ENCODE measurements at places on chromosomes 4 and X.

GRCh38 chr4:182624281-182624680 is 292.9 kb downstream of the DCTD start:
- no peak for DNase-seq

DNA sequence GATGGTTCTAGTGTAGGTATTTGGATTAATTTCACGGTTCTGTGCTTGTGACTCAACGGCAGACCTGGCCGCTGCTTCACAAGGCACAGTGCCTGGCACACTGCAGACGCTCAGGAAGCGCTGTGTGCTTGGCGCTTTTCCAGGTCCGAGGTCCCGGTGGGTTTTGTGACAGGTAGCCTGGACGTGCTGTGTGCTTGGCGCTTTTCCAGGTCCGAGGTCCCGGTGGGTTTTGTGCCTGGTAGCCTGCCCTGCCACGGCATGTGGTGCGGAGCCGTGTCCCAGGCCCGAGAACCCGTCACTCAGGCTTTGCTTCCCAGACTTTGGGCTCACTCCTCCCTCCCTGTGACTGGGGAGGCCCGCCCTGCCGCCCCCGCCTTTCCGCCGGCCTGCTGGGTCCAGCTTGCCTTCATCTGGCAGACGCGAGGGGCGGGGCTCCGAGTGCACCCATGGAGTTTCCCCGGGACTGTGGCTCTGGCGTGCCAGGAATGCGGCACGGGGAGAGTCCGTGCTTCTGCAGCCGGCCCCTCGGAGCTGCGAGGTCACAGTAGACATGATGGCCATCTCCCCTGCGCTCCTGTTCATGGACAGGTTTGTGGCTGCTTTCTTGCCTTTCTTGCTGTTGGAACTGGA is 44.2 kb downstream of the TBC1D14 start:
- DNase-seq = no peak

DNA sequence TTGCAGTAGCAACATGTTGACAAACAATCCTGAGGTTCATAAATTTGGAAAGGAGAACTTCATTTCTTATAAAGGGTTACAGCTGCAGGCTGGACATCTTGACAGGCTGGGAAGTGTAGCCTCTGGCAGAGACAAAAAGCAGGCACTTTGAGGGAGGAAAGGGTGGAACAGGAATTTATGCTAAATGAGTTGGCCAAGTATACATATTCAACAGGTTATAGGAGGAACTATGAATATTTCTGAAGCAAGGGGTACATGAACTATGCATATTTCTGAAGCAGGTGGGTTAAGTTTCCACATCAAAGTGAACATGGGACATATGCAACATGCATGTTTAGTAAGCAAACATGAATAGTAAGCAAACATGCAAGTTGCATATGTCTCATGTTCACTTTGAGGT is 1.6 kb upstream of the ANTXR2 start:
- DNase-seq = no peak

DNA sequence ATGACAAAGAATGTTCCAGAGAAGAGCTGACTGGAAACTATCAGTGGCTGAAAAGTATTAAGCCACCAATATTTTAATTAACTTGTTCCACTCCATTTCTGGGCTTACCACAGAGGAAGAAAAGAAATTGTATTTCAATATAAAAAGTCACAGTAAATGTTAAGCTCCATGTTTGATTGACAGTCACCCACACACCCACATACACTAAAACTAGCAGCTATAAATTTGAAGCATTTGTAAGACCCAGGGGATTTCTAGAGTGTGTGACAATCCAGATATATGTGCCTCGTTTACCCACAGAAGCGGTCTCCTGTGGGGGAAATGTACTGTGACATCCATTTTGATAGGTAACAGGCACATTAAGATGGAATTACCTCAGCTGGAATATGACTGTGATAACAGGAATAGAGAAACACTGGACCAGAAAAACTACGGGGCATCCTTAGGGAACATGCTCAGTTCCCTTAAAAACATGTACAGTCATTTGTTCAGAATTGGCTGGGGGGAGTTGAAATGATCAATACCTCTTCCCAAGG is 39.0 kb upstream of the RASGEF1B start:
- DNase-seq = no peak

DNA sequence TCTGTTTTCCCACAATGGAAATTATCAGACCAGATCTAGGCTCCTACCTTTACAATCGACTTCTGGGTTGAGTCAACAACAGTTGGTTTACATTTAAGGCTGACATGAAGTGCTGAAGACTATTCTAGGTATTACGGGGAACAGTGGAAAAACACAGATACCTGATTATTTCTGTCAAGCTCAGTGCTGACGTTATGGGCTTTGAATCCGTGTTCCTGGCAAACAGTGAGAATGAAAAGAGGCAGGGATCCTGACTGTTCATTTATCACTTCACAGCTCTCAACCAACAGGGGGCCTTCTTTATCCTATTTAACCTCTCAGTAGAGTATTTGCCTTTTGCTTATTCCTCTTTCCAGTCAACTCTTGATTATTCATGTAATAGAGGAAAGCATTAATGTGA is 43.1 kb downstream of the TMEM164 start:
- DNase-seq = no peak

DNA sequence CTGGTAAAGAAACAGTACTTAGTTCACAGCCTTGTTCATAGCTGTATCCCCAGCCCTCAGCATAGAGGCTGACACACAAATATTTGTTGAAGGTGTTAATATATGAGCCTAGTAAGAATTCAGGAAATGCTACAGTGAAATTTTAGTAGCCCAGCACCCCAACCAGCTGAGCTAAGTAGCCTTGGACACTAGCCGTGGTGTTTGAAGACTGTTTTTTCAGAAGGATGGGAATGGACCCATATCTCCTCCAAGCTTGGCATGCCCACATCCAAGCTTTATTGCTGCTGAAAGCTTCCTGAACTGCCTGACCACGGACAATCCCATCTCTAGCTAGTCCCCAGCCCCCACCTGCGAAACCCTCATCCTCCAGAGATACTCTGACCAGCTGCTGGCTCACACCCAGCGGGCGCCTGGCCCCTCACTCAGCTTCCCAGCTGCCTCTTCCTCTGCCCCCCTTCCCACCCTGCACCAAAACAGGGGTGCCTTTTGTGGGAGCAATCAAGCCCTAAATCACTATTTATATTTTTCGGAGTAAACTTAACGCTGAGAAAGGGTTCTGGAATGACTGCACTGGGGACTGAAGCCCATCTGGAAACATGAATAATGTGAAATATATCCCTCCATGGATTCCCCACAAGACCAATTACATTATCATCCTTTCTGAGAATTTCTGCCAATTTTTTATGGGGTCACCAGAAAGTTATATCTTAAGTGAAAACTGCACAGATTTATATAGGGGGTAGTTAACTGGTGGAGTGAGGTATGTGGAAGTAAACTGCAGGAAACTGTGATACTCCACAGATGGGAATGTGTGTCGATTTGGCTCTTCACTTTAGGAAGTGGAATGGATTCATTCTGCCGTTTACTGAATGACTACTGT is 41.1 kb upstream of the CBR4 start:
- no peak for DNase-seq

- no peak for DNase-seq
Observed at GRCh38 chr4:139734201-139734874, 68.7 kb downstream of the MGST2 start.

GRCh38 chrX:96889726-96890125 is 6.0 kb downstream of the RPA4 start:
- DNase-seq = no peak

DNA sequence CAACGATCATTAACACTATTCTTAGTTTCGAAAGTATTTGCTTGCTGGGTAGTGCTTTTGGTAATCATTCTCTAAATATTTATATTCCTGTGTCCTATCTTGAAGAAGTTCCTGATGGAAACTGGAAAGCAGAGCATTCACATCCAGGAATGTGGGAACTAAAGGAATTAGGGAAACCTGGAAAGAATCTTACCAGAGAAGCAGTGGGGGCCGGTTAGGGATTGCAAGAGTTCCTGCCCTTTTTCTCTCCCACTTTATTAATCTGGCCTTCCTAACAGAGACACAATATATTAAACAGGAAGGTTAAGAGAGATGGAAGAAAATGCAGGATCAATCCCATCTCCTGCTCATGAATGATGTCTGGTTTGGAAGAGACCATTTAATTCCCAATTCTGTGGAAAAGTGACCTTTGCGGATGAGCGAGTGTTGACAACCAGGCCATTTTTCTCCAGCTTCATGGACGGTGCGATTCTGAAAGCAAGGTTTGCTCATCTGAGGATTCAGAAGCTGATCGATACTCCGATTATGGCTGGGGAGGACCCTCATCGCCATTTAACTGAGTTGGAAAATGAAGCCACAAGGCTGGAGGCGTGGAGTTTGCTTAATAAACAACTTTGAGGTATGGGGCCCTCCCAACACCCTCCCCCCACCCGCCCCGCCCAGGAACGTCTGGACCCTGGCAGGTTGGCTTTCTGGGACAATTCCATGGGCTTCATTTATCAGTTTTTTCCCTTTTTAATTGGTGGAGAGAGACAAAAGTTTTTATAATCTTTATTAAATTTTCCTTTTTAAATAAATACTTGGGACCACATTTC is 52.3 kb downstream of the C4orf51 start:
- no peak for DNase-seq

DNA sequence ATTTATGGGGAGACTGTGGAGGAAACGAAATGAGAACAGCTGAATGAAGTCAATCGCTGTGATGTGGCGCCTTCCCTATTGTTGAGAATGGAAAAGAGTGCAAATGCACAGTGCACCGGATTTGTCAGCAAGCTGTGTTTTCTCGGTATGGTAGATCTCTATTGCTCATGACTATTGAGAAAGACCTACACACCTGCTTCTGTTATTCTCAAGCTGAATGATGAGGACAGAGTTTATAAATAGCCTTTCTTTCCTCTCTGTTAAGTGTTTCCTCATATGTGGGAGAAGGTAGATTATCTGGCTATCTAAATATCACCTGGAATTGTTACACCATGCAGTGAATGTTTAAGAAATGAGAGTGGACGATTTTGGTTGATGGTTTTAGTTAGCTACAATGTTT is 650.7 kb downstream of the IL1RAPL1 start:
- no peak for DNase-seq

- no peak for DNase-seq
Observed at GRCh38 chrX:41692162-41692749, 3.5 kb downstream of the GPR34 start.

All from stimulated activated CD4-positive, alpha-beta T cell treated with anti-CD3 and anti-CD28 coated beads, Interleukin-12 subunit alpha, Interleukin-12 subunit beta, amount 100 ng/mL, for 24 hours (primary cell).